ENCODE measurements at places on chromosomes 4 and X.

- DNase-seq, result no peak
Observed at GRCh38 chrX:154378059-154378798, 866 bp upstream of the EMD start.

DNA sequence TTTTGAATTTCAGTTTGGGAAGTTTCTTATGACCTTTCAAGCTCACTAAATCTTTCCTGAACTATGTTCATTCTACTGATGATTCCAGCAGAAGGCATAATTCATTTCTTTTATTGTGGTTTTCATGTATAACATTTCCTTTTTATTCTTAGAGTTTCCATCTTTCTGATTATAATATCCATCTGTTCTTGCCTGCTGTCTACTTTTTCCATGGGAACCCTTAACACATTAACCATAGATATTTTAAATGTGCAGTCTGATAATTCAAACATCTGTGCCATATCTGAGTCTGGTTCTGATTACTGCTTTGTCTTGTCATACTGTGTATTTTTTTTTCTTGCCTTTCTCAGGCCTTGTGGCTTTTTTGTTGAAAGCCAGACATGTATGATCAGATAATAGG, 234.7 kb downstream of the COX7B2 start:
- DNase-seq, result no peak

GRCh38 chrX:119853444-119853843, 681 bp upstream of the UPF3B start:
- no peak for DNase-seq

- no peak for DNase-seq
Observed at GRCh38 chr4:2483237-2483636, 14.3 kb downstream of the RNF4 start.

DNA sequence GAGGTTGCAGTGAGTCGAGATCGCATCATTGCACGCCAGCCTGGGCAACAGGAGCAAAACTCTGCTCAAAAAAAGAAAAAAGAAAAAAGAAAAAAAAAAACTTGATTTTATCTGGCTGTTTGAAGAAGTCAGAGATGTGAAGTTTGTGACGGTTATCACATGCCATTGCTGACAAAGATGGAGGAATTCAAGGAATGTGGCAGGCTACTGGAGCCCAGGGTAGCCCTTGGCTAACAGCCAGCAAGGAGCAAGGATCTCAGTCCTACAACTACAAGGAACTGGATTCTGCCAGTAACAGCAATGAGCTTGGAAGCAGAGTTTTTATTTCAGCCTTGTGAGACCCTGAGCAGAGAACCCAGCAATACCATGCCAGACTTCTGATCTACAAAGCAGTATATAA, 24.3 kb upstream of the TET2 start:
- DNase-seq, result no peak

DNA sequence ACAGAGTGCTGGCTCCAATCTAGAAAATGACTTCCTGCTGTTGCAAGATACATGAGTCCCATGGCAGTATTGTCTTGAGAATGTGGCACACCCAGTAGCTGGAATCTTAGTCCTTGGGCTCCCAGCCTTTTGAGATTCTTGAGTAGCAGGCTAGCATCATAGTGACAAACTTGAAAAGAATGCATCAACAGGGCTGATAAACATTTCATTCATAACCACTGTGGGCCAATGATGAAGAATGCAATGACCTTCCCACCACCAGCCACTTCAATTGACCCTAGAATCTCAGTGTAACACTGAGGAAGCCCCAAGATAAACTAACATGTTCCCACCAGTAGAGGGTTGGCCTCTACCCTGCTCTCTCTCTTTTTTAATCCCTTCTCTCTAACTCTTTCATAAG, 329.3 kb downstream of the GBA3 start:
- no peak for DNase-seq

GRCh38 chr4:98711526-98711925, 53.1 kb upstream of the TSPAN5 start:
- DNase-seq, result no peak

GRCh38 chr4:793093-793861, 32.7 kb downstream of the CPLX1 start:
- DNase-seq, result no peak

Data from activated T-helper 1 cell treated with anti-CD3 and anti-CD28 coated beads, Interleukin-12 subunit alpha, Interleukin-12 subunit beta, Interleukin-2, Interleukin-4 antibody, amounts not matched to agents 30 ng/mL and 10 ng/mL and 1 ng/mL, durations not matched to agents 14 hours and 24 hours and 36 hours (primary cell).